ENCODE measurements at places on chromosomes 12 and 14. TPM values are rescaled to one million over a fixed set of nuclear protein-coding genes. Genes with fewer than 3 reads are reported as not detected.

DNA sequence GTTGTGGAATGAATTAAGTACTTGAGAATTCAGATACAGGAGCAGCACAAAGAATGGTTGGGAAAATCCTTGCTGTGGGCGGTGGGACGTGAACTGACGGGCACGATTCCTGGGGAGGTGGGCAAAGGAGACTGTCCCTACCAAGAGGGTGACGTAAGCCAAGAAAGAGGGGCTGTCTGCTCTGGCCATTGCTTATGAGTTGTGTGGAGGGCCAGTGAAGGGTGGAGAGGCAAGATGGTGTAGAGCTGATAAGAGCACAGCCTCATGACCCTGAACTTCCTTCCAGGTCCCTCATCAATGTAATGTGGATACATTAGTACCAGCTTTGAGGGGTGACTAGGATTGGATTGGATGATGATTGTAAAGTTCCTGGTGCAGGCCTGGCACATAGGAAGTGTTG lies 50.2 kb downstream of the WDR20 start:
- no peak for DNase-seq

- DNase-seq, result no peak
These were observed 31.7 kb downstream of the GALNT4 start for GRCh38 chr12:89492883-89493282.

- DNase-seq, result no peak
These were observed 241.6 kb upstream of the TMTC1 start for GRCh38 chr12:30025317-30025716.

DNA sequence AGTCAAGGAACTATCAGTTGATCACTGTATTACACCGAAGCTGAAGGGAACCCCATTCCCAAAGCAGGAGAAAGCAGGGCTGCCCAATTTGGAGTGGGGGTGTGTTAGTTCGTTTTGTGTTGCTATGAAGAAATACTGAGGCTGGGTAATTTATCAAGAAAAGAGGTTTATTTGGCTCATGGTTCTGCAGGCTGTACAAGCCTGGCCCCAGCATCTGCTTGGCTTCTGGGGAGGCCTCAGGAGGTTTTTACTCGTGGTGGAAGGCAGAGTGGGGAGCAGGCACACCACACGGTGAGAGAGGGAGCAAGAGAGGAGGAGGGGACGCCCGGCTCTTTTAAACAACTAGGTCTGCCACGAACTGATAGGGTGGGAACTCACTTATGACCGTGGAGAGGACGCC lies 16.7 kb upstream of the DIO3 start:
- DNase-seq, result no peak

GRCh38 chr12:103020839-103021238 lies 63.4 kb downstream of the ASCL1 start:
- DNase-seq, result no peak

GRCh38 chr12:29282031-29282816 lies 98.7 kb downstream of the ERGIC2 start:
- peak; percentile 10 for DNase-seq

- DNase-seq, result peak; percentile 93
These were observed 13.1 kb upstream of the TMTC1 start for GRCh38 chr12:29796823-29797263.

GRCh38 chr12:125487336-125487735 lies 422.1 kb downstream of the AACS start:
- DNase-seq, result no peak

GRCh38 chr12:42932936-42933335 lies 343.4 kb upstream of the PRICKLE1 start:
- no peak for DNase-seq

DNA sequence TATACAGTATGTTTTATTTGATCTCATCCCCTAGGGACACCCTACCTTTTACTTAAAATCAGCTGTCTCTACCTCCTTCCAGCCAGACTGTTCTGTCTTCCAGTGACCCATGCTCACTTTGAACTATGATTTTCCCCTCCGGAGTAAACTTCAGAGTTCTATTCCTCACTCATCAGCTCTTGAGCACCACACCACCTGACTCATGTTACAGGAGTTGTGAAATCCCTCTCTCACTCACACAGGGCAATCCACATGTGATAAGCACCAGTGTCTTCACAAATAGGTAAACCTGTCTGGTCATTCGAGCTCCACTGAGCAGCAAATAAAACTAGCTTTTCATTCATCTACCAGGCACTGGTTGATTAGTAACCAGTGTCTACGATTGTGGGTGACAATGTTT lies 177.3 kb upstream of the BMP4 start:
- DNase-seq, result peak; percentile 54

- DNase-seq, result no peak
These were observed 12.9 kb downstream of the ST8SIA1 start for GRCh38 chr12:22321638-22322037.

- DNase-seq, result peak; percentile 10
These were observed 6.7 kb upstream of the C12orf50 start for GRCh38 chr12:88035907-88036289.

DNA sequence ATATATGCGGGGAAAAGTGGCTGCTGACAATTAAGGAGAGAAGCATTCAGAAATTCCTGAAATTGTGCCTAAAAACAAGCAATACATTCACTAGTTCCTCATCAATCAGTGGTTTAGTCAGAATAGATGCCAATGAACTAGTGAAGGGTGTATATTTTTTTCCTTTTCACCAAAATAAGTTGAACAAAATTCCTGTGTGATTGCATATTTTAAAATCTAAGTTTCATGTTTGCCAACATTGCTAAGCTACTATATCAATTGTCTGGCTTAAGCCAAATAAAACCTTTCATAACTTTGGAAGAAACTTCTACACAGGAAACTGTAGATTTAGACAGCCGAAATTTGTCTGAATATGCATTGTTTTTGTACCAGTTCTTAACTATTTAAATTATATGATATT lies 8.7 kb downstream of the PRKD1 start:
- DNase-seq, result no peak

DNA sequence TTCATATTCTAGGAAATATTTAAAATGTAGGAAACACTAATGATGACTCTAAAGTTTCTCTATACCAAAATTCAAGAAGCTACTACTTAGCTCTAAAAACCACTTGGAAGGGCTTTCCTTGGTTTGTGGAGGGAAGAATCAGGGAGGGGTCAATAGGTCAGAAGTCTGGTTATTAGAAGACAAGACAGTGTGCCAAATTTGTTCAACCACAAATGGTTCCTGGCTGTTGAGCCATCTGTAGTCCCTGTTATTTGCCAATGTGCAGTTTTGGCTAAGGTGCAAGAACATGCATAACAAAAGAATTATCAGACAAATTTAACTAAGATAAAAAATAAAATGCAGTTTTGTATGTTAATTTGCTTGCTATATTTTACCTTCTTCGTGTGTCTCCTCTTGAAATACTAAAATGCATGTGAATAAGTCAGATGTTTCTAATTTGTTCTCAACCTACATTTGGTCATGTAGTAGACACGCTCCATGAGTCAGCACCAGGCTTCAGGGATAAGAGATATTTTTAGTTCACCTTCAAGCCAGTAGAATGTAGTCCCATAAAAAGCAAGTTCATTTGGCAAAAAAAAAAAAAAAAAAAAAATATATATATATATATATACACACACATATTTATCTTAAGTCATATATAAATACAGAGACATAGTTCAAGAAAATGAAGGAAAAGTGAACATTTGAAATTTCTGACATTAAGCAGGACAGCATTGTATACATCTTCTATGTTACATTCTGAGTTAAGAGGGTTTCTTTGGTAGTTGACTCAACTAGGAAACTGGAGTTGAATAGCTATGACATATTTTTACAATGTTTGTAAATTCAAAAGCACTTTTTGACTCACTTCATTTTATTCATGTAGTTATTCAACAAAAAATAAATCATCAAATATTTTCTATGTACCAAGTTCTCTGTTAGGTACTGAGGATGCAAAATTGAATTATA lies 123.3 kb downstream of the KCNC2 start:
- peak; percentile 29 for DNase-seq

GRCh38 chr12:53484686-53485575 lies 14.3 kb downstream of the MAP3K12 start:
- DNase-seq, result no peak

- no peak for DNase-seq
These were observed 2.8 kb upstream of the PELI2 start for GRCh38 chr14:56115334-56115870.

DNA sequence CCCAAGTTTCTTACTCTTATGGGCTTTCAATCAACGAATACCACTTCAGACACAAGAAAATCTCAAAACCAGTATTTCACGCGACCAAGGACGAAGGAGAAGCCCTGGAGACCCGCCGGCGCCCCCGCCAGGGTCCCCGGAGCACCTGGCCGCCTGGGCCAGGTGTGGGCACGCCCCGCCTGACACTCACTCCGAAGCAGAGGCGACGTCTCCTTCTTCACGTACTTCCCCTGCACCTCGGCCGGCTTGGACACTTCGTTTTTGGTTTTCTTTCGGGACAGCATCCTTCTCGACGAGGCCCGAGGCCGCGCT lies 466 bp downstream of the SAV1 start:
- DNase-seq, result no peak

DNA sequence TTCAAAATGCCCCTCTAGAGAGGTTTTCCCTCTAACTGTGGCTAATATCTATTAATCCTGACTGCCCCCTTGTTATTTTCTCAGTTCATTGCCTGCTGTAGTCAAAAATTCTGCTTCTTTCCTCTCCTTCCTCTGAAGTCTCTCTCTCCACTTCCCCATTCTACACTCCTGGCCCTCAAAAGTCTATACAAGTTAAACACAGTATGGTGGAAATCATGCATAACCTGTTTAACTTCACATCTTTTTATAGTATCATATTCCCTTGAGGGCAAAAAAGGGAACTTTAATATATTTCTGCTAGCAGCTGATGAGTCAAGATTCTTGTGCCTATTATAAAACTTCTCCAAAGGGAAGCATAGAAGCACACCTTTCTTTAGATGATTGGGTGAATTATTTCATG lies 16.7 kb downstream of the GRIP1 start:
- no peak for DNase-seq

- DNase-seq, result no peak
These were observed at the start of gene CCDC197 for GRCh38 chr14:93997082-93997481. TSS of gene CCDC197 (plus strand) at chr14:93997301. CDS start at chr14:93998132, 831 bp downstream.

DNA sequence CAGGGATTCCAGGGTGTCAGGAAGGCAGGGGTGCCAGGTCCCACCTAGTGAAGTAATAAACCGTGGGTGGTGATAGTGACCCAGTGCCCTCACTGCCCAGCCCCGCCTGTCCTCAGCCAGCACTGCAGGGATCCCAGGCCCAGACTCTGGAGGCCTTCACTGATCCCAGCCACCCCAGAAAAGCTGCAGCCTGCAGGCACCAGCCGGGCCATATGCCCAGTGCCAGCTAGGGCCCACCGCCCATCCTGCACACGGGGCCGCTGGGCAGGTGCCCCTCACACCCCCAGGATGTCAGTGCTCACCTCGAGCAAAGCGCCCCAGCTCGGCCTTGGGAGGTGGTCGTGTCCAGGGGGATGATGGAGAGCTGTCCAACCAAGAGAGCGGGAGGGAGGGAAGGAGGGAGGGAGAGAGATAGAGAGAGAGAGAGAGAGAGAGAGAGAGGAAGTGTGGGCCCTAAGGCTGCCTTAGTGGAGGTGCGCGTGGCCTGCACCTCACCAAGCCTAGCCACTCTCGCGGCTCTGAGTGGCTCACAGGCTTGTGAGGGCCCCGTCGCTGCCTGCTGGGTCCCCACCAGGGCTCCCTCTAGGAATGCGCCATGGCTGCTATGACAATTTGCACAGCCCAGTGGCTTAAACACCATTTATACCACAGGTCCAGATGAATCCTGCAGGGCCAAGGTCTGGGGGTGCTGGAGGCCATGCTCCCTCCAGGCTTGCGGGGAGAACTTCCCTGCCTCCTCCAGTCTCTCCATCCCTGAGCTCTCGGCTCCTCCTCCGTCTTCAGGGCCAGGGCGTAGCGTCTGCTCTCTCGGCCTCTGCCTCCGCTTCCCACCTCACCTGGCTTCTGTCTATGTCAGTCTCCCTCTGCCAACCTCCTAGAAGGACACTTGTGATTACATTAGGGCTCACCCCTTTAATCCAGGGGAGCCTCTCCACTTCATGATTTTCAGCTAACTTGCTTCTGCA lies 401.0 kb downstream of the TMEM121 start:
- DNase-seq, result no peak

GRCh38 chr12:39816671-39817185 lies 197.1 kb upstream of the ABCD2 start:
- DNase-seq, result no peak

MMP19 gene
- 9.7 TPM for total RNA-seq

EMC9 gene
- 17.4 TPM for total RNA-seq

LALBA gene
- not detected for total RNA-seq

OR5AU1 gene
- under 0.01 TPM for total RNA-seq

FGD6 gene
- total RNA-seq, result 18.1 TPM

FAR2 gene
- 5.6 TPM for total RNA-seq

TPH2 gene
- not detected for total RNA-seq

TMEM132C gene
- not detected for total RNA-seq

GUCY2C gene
- not detected for total RNA-seq

All from fibroblast of villous mesenchyme (primary cell).